ENCODE measurements at places on chromosomes 5 and 9.
A peak's percentile ranks its signal among the peaks of the same experiment; 100 is the strongest.

DNA sequence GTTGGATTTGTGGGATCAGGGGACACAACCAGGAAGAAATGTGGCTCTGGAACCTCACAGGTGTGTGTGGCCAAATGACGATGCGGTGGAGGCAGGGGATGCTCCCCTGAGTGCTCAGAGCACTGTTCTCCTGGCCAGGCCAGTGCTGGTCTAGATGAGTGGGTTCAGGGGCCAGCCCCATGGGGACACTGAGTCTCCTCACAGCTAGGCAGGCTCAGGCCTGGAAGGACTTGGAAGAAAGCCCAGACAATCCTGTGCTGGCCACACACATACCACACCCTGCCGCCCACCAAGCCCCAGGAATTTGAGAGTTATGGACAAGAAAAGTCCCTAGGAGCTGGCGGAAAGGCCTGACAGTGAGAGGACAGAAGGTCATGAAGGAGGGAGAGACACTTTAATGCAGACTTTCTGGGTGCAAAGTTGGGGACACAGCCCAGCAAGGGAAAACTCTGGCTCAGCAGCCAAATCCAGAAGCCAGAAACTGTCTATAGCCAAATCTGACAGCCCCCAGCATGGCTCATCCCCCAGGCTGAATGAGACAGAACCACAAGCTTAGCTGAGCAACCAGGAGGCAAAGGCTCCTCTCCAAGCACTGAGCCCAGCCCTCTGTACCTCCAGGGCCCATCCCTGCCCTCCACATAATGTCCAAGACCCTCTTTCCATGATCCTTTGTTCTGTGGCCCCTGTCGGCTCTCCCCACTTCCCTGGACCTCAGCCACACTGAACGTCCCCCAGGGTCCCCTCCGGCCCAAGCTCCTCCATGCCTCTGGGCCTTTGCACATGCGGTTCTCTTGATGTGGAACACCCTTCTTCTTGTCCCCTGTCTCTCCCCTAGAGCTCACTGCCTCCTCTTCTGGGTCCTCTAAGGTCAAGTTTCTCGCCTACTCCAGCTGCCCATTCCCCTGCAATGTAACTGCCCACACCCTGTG is 22.4 kb downstream of the LHX6 start:
- DNase-seq = no peak

- no peak for DNase-seq
These were observed 110.5 kb upstream of the PRSS3 start for GRCh38 chr9:33684831-33685230.

GRCh38 chr5:151097061-151097460 is 16.2 kb upstream of the TNIP1 start:
- no peak for DNase-seq

DNA sequence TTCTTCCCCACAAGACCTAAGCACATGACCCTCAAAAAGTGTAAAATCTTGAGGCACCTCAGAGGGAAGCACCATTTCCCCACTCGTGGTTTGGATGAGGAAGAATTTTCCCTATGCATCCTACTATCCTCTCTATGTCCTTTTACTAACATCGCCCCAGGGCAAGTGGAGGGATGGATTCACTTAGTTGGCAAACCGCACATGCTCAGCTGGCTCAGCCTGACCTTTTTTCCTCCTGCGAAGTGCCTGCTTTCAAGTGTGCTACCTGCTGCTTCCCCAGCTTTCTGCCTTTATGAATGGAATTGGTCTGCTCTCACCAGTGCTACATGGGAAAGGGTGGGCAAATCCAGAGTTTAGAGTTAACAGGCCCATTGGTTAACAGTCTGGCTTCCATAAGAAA is 56.6 kb upstream of the IFNK start:
- no peak for DNase-seq

DNA sequence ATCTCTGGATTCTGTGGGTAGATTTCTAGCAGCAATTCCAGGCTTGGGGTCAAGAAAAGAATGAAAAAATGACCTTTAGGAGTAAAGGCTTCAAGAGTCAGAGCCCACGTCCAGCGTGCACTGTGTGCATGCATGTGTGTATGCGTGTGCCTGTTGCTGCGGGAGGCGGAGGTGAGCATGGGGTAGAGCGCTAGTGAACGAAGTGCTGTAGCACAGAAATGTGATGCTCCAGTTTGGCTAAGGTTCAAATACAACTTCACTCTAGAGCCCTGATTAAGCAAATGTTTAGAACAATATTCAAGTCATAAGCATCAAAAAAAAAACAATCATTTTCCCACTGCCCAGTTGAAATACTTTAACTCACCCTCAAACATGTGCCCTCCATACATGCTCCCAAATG is 403.9 kb downstream of the ZNF608 start:
- DNase-seq = no peak

GRCh38 chr9:137073992-137074399 is 3.3 kb upstream of the UAP1L1 start:
- DNase-seq = no peak

GRCh38 chr9:38022995-38023394 is 46.0 kb downstream of the SHB start:
- DNase-seq = no peak

DNA sequence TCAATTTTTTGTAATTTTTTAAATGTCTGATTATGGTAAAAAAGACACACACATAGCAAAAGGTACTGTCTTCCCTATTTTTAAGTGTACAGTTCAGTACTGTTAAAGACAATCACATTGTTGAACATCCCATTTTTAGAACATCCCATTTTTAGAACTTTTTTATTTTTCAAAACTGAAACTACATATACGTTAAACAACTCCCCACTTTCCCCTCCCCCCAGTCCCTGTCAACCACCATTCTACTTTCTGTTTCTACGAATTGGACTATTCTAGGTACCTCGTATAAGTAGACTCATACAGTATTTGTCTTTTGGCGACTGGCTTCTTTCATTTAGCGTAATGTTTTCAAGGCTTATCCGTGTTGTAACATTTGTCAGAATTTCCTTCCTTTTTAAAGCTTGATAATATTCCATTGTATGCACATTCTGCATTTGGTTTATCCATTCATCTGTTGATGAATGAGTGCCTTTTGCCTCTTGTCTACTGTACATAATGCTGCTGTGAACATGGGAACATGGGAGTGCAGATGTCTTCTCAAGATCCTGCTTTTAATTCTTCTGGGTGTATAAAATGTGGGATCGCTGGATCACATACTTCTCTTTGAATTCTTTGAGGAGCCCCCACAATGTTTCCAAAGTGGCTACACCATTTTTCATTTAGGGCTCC is 154.0 kb downstream of the PIK3R1 start:
- no peak for DNase-seq

DNA sequence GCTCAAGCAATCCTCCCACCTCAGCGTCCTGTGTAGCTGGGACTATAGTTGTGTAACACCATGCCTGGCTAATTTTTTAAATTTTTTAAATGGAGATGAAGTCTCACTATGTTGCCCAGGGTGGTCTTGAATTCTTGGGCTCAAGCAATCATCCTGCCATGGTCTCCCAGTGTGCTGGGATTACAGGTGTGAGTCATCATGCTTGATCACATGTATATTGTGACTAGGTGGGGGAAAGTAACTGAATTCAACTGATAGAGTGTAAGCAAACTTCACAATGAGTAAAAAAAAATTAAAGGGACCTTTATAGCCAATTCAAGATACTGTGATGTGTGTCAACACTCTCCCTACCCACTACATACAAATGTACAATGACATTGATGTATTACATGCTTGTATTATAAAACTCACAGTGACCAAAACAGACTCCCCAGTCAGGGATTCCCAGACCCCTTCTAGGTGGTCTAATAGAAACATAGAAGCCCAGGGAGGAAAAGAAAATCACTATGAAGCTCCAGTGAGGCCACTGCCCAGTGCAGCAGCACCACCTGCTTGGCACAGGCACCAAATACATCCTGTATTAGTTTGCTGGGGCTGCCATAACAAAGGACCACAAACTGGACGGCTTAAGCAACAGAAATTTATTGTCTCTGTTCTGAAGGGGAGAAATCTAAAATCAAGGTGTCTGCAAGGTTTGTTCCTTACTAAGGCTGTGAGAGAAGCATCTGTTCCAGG is 8.8 kb downstream of the PLGRKT start:
- no peak for DNase-seq

DNA sequence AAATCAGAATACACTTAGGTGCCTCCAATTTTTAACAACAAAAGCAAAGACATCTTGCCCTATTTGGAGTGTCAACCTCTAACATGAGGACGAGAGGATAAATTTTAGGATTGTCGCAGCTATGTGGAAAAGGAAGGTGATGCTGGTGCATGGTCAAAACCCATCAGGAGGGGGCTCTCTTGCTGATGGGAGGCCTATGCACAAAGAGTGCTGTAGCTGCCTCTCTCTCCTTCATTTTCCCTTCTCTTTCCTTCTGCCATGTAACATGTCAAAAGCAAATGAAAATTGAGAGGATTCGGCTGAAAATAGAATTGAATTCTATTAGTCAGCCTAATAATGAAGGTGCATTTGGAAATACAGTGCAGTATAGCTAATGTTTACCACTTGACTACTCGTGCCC is 578.7 kb upstream of the ZNF462 start:
- no peak for DNase-seq

GRCh38 chr5:22549876-22550671 is 303.1 kb downstream of the CDH12 start:
- no peak for DNase-seq

GRCh38 chr9:105656131-105656921 is 5.9 kb upstream of the TAL2 start:
- DNase-seq = peak; percentile 45

DNA sequence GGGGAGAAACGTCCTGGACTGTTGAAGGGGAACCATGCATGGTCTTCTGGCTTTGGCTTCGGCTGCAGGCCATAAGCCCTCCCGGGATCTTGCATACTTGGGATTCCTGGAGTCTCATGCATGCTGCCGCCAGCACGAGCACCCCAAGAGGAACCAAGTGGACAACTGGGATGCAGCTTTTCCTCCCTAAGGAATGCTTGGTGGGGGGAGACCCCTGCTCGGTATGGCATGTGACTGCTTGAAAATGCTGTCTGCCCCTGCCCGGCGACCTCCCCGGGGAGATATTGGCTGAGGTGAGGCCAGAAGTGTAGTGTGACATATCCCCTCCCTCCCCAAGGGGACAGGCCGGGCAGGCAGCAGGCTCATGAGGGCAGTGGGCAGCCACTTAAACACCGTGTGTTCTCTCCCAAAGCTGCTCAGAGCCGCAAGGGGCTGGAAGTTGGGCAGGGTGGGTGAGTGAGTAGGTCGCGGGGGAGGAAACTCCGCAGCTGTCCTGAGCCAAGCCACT is 15.7 kb downstream of the TMEM171 start:
- DNase-seq = no peak

DNA sequence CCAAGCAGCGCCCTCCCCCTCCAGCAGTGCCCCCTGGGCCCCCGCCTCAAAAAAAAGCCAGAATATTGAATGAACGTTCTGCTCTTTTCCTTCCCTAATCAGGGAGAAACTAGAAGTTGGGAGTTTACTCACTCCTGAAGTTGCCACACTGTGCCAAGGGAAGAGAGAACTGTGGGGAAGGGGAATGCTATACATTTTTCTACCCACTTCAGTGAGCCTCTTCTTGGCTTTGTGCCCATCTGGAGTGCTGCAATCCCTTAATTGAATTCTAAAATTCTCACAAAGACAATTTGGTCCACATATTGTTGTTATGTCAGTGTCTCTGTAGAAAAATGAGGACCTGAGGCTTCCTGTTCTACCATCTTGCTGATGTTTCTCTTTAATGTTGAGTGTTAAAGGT is 443.7 kb downstream of the DIRAS2 start:
- DNase-seq = no peak

DNA sequence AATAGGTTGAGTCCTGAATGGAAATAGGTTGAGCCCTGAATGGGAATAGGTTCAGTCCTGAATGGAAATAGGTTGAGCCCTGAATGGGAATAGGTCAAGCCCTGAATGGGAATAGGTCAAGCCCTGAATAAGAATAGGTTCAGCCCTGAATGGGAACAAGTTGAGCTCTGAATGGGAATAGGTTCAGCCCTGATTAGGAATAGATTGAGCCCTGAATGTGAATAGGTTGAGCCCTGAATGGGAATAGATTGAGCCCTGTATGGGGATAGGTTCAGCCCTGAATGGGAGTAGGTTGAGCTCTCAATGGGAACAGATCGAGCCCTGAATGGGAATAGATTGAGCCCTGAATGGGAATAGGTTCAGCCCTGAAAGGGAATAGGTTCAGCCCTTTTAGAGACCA is 590.8 kb upstream of the ADAMTS16 start:
- DNase-seq = no peak

DNA sequence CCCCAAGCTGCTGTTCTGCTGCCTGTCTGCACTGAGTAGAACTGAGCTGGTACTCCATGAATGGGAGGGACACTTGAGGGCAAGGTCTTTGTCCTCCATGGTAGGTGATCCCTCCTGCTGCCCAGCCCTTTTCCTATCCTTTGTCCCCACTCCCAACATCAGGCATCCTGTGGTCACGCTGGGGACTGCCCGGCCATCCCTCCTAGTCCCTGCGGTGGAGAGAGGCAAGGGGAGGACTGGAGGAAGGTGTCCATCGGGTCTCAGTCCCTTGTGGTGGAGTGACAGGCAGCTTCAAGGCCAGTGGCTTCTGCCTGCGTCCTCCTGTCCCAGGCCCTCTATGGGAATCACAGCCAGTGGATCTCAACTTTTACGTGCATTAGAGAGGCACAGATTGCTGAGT is 25.9 kb downstream of the ROR2 start:
- DNase-seq = no peak

Data from transverse colon (tissue), 4 donors.